ENCODE measurements at places on chromosomes 3 and 15.

- no peak for DNase-seq
Measured at GRCh38 chr3:51224843-51225242, 160.2 kb upstream of the MANF start.

- DNase-seq: no peak
Measured at GRCh38 chr15:36784098-36784670, 204.8 kb downstream of the CDIN1 start.

GRCh38 chr3:11198070-11198469 is 43.8 kb downstream of the HRH1 start:
- DNase-seq: no peak

DNA sequence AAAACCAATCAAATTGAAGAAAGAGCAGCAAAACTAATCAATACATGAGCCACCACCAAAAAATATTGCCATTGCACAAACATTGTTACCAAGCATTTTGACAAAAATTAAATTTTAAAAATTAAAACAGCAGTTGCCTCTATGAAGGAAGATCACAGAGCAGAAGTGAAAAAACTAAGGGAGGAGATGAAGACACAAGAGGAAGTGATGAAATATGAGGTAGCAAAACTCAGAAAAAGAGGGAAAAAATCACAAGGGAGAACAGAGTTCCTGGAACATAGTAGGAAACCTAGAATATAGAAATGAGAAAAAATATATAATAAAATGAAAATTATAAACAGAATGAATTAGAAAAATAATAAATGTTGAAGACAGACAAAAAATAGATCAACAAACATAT is 7.3 kb upstream of the SERPINI2 start:
- no peak for DNase-seq

DNA sequence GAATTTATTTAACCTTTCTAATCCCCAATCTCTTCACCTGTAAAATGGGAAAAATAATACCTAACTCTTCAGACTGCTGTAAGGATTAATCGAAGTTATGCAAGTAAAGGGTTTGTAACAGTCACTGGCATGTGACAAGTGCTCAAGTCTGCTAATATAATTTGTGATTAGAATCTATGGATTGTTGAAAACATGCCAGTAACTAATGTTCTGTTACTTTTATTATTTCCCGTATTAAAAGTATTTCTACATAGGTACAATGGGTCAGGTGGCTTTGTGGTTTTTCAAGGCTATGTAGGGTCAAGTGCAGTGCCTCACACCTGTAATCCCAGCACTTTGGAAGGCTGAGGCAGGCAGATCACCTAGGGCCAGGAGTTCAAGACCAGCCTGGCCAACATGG is 29.4 kb downstream of the ULK4 start:
- DNase-seq: no peak

- no peak for DNase-seq
Measured at GRCh38 chr3:29398787-29399186, 117.9 kb downstream of the RBMS3 start.

DNA sequence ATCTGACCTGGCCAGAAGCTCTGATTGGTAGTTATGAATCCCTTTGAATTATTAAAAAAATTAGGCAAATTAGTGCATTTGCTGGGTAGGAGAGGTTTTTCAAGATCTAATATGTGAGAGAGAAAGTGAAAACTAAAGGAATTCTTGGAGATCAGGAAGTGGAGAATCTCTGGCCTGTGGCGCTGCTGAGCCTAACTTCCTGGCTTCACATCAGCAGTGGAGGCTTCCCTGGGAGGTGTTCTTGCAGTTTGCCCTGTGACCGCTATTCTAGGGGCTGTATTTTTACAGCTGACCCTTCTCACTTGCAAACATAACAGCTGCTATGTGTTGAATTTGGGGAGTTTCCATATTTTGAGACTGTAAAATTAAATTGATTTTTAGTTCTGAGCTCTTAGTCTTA is 166.4 kb downstream of the ATG7 start:
- no peak for DNase-seq

- DNase-seq: no peak
Measured at GRCh38 chr3:99648101-99648500, 9.7 kb downstream of the COL8A1 start.

- peak; percentile 42 for DNase-seq
Measured at GRCh38 chr3:168165390-168166269, 69.9 kb upstream of the GOLIM4 start.

DNA sequence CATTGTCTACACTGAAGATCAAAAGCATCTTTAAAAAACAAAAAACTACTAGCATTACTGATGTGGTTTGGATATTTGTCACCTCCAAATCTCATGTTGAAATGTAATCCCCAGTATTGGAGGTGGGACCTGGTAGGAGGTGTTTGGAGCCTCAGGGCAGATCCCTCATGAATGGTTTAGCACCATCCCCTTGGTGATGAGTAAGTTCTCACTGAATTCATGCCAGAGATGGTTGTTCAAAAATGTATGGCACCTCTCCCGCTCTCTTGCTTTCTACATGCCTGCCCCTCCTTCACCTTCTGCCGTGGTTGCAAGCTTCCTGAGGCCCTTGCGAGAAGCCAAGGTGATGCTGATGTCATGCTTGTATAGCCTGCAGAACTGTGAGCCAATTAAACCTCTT is 136.6 kb upstream of the FHIT start:
- no peak for DNase-seq

DNA sequence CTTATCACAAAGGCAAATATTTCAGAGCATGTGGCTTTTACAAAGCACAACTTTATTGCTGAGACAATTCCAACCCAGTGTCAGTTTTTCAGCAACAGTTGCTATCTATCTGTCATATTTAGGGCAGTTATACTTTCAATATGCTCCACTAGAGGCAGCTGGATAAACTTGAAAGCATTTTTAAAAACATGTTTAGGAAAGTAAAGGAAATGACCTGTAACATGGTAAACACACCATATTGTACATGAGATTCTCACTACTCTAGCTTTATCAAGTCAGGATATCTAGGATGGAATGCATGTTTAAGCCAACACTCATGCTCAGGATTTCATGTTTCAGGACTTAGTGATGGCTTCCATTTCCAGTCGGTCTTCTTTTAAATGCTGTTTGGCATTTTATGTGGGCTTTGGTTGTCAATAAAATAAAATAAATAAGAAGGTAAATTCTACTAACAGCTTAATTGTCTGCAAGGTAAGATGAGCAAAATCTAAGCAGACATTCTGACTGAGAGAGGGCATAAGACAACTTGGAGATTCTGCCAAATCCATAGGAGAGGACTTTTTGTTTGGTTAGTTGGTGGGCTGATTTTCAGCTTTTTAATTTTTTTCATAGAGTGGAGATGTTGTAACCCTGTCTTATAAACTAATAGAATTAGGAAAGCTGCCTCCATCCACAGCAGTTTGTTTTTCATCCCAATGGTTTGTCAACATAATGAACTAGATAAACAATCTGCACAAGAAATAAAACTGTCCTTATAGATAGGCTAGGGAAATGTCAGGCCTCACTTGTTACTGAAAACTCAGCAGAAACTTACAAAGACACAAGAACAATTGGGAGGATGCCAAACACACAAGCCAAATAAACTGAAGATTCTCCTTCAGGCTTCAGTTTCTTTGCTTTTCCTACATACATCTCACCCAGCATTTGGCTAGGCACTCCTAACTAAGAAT is 63.4 kb upstream of the CPB1 start:
- no peak for DNase-seq

GRCh38 chr15:83113881-83114674 is 6.6 kb downstream of the TM6SF1 start:
- no peak for DNase-seq

- DNase-seq: no peak
Measured at GRCh38 chr15:90270502-90271150, 5.2 kb downstream of the NGRN start.

DNA sequence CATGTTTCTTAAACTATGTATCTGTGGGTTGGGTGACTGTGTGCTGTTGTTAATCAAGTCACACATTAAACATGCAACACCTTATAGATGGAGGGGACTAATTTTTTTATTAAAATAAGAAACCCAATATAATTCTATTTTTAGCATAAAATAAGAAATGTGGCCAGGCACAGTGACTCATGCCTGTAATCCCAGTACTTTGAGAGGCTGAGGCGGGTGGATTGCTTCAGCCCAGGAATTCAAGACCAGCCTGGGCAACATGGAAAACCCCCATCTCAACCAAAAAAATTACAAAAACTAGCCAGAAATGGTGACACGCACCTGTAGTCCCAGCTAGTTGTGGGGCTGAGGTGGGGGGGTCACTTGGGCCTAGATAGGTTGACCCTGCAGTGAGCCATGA is 1021.0 kb downstream of the EPHA3 start:
- no peak for DNase-seq

DNA sequence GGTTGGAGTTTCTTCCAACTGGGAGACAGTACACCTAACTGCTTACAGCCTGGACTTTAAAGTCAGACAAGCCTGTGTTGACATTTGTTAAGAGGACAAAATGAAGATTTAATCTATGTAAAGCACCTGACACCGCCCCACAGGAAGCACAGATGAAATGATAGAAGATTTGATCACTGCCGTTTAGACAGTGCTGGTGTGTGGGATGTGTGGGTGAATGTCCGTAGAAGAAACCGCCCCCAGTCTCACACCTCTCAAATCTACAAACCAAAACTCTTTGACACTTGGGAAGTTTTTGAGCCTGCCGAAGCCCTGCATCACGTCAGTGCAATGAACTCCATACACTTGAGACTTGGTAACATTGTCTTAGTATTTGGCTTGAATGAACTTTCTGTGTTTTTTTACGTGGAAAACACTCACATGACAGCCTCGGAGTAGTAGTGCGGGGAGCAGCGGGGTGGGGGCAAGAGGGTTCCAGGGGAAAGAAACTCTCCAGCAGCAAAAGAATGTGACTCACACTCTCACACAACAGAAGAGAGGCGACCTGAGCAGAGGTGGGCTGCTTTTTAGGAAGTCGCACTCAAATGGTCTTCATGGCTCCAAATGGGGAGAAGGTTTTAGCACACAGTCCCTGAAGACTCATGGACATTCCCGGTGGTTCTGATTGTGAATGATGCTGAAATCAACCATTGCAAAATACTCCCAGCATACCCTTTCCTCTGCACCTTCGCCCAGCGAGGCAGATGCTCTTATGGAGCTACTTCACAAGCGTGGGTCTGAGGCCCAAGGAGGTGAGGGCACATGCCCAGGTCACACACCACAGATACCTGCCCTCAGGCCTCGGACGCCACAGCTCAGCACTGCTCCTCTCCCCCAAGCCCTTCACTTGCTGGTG is 79.2 kb downstream of the SRGAP3 start:
- DNase-seq: no peak

DNA sequence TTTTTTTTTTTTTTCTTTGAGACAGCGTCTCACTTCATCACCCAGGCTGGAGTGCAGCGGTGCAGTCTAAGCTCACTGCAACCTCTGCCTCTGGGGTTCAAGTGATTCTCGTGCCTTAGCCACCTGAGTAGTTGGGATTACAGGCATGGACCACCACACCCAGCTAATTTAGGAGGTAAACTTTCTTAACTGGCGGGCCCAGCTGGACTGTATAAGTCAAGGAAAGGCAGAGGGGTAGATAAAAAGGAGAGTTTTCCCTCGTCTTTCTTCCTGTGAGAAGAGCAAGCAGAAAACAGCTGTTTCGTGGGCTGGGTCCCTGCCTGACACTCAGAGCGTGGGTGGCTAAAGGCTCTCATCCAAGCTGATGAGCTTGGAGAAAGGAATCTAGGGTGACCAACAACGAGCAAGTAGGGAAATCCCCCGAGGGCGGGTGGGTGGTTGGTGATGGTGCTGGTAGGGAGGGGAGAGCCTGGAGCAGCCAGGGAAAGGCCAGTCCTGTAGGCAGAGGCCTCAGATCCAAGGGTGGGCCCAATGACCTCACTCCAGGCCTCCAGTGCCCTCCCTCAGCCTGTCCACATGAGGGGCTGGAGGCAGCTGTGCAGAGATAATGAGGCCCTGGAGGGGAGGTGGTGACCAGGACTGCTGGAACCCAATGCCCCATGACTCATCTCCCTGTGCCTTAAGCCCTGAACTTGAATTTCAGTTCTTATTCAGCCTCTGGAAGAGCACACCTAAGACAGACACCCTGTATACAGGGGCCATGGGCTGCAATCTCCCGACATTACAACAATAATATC is 43.1 kb upstream of the LIMD1 start:
- DNase-seq: peak; percentile 21

- no peak for DNase-seq
Measured at GRCh38 chr3:33181229-33181628, 37.4 kb downstream of the SUSD5 start.

GRCh38 chr3:62525281-62525680 is 151.9 kb upstream of the FEZF2 start:
- no peak for DNase-seq

DNA sequence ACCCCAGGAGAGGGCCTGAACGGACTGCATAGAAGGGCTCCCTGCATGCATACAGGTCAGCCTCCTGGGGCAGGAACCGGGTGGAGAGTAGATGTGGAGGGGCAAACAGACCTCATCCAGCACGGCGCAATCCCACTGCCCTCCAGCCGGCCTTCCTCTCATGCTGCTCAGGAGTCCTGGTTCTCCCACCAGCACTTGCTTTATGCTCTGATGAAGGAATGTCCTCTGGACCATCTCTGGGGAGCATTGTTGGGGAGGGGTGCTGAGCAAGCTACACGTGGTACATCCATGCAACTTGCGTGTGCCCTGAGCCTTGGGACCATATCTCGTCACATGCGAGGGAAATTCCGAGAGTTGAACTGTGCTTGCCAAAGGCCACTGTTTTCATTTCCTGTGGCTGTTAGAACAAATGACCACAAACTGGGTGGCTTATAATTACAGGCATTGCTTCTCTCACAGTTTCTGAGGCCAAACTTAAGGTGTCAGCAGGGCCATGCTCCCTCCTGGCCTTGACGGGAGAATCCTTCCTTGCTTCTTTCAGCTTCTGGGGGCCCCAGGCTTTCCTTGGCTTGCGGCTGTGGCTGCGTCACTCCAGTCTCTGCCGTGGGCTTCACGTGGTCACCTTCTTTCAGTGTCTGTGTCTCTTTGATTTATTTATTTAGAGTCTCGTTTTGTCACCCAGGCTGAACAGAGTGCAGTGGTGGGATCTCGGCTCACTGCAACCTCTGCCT is 12.2 kb downstream of the SELENOS start:
- no peak for DNase-seq

GRCh38 chr15:52480990-52481389 is 47.7 kb downstream of the MYO5A start:
- DNase-seq: no peak

DNA sequence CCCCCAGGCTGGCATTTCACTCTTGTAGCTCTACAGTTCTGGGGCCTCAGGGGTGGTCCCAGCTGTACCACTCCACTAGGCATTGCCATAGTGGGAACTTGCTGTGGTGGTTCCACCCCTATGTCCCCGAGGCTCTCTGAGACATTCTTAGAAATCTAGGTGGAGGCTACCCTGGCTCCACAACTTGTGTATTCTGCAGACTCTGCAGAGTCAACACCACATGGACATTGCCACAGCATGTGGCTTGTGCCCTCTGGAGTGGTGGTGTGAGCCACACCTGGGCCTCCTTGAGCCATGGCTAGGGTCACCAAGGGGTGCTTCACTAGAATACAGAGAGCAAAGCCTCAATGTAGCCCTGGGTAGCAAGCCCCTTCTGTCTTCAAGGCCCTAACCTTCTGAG is 54.4 kb upstream of the STRIT1 start:
- no peak for DNase-seq

- no peak for DNase-seq
Measured at GRCh38 chr3:131819381-131820055, 215.3 kb downstream of the CPNE4 start.

- DNase-seq: no peak
Measured at GRCh38 chr3:166425900-166426611, 588.8 kb upstream of the BCHE start.

All from glutamatergic neuron (in vitro differentiated cells).